ENCODE measurements at places on chromosomes 12 and 14.

DNA sequence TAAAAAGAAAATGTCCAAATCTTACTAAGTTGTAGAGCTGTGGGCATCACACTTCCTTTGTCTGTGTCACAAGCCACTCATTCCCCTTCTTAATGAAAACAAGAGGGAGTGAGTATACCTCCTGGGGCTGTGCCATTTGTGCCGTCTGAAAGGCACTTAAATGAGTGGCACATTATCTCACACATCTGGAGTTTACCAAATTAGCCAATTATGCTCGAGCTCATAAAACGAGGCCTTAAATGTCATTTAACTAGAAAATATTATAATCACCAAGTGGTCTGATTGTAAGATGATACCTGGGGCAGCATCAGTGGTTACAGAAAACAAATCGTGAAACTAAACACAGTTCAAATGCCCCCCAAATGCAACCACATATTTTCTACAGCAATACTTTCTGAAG is 146.1 kb downstream of the PAX9 start:
- DNase-seq: no peak

GRCh38 chr12:59874781-59875180 is 279.0 kb downstream of the SLC16A7 start:
- no peak for DNase-seq

- DNase-seq: no peak
Observed at GRCh38 chr12:62301080-62301798, 41.0 kb downstream of the USP15 start.

GRCh38 chr12:116319898-116320621 is 42.6 kb upstream of the MED13L start:
- DNase-seq: peak; percentile 6

DNA sequence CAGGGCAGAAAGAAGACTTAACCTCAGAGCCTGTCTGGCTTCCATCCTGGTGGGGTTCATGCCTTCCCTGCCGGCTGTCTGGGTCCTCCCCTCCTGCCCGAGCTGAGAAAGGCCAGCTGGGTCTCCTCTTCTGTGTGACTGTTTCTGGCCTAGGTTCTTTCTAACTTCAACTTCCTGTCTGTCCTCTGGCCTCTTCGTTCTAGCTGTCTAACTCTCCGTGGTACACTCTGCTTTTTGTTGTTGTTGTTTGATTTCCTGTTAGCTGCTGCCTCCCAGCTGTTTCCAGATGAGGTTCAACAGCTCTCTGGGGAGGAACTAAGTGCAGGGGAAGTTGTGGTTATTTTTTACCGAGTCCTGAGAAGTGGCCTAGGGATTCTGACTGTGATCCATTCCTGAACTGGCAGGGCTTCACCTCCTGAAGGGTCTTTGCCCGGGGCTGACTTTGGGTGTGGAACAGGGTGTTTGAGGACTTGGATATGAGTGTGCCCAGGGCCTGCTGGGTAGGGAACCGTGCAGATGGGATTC is 3.2 kb downstream of the MLXIP start:
- DNase-seq: no peak

DNA sequence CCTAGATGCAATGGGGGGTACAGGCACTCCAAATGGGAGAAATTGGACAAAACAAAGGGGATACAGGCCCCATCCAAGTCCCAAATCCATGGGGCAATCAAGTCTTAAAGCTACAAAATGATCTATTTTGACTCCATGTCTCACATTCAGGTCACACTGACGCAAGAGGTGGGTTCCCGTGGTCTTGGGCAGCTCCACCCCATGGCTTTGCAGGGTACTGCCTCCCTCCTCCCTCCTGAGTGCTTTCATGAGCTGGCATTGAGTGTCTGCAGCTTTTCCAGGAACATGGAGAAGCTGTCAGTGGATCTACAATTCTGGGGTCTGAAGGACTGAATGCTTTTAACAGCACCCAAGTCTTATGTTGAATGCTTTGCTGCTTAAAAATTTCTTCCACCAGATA is 274.5 kb upstream of the LRIG3 start:
- DNase-seq: no peak

- no peak for DNase-seq
Observed at GRCh38 chr12:22481547-22482104, 62.7 kb downstream of the C2CD5 start.

- DNase-seq: no peak
Observed at GRCh38 chr14:81193924-81194633, 26.7 kb downstream of the GTF2A1 start.

GRCh38 chr12:57069523-57069922 is 9.1 kb downstream of the NEMP1 start:
- no peak for DNase-seq

- peak; percentile 80 for DNase-seq
Observed at GRCh38 chr12:57087691-57088353, 1.1 kb upstream of the NAB2 start.

GRCh38 chr14:97802430-97803373 is 1005.5 kb downstream of the VRK1 start:
- DNase-seq: no peak

DNA sequence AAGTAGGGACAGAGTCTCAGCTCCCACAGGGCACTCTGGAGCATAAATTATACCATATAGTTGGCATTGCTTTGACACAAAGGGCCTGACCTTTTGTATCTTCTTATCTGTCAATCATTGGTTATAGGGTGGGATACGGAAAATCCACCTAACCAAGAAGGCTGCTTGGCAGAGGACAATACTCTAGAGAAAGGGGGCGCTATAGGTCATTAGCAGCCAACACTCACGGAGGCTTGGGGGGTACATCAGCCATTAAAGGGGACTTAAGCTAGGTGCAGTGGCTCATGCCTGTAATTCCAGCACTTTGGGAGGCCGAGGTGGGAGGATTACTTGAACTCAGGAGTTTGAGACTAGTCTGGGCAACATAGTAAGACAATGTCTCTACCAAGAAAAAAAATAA is 22.9 kb downstream of the SPTSSA start:
- no peak for DNase-seq

DNA sequence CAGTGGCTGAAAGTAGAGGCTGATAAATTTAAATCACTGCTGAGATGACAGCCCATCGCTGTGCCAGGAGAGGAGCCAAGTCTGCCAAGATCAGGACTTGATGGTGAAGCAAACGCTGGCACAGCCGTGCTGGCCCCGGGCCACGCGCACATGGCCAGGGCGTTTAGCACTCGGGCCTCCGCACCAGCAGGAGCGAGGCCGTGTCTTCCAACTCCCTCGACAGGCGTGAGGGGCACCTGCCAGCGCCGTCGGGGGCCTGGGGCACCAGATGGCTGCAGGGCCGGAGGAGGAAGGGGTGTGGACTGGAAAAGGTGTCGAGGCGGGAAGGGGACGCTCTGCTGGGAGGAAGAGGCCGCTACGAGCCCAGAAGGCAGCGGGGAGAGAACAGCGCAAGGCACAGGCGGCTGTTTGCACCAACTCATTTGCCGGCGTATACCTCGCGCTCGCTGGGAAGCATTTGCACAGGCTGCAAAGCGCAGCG is 29.5 kb downstream of the RIMBP2 start:
- no peak for DNase-seq

GRCh38 chr14:85319998-85320630 is 209.8 kb upstream of the FLRT2 start:
- DNase-seq: no peak

DNA sequence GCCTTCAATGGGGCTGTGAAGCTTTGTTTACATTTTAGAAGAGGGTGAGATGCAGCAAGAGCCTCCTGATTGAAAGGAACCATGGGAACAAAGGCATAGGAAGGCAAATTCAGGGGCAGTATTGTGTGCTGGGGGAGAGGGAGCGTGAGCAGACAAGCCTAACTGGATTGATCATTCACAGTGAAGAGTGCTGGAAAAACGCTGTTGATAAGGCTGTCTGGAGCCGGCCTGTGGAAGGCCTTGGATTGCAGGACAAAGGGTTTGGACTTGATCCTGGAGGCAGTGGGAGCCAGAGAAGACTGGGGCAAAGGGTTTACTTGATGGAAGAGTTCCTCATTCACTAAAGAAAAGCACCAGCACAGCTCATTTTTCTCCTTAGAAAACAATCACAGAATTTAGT is 160.5 kb downstream of the PAH start:
- DNase-seq: no peak

GRCh38 chr12:104671409-104672095 is 214.8 kb downstream of the CHST11 start:
- DNase-seq: peak; percentile 38

- no peak for DNase-seq
Observed at GRCh38 chr14:50018201-50018932, 98.0 kb downstream of the VCPKMT start.

GRCh38 chr14:21414137-21414631 is 30.4 kb upstream of the SUPT16H start:
- no peak for DNase-seq

DNA sequence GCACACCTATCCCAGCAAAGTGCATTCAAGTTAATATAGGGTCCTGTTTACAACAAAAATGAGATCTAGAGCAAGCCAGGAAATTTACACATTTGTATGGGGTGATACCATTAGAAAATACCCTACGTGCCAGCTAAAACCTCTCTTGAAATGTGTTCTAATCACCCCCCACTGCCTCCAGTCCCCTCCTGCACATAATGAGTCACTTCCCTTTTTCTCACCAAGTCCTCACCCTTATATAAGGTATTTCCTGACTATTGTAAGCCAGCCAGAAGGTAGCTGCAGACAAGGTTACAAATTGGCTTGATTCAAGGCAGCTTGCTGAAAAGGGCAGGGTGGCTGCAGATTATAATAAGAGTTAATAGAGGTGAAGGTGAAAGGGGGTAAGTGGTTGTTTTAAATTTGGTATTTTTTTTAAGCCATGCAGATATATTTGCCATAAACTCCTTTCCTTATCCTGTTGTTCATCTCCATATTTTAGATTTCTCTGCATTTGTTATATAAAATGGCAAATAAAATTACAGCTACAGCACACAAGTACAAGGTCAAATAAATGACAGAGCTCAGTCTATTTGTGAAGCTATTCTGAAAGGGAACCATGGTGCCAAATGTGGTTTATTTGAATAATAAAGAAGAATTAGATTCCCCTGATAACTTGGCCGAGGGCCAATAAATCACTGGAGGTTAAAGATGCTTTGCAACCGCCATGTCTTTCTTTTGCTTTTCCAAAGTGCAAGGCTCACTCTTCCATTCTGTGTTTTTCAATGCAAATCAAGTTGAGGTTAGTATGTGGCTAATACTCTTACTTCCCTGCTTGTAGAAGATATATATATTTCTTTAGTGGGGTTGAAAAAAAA is 385.9 kb downstream of the EGLN3 start:
- DNase-seq: no peak

GRCh38 chr14:91284146-91284790 is 39.8 kb upstream of the GPR68 start:
- DNase-seq: no peak

- DNase-seq: no peak
Observed at GRCh38 chr12:52060498-52061177, 9.1 kb upstream of the ATG101 start.

DNA sequence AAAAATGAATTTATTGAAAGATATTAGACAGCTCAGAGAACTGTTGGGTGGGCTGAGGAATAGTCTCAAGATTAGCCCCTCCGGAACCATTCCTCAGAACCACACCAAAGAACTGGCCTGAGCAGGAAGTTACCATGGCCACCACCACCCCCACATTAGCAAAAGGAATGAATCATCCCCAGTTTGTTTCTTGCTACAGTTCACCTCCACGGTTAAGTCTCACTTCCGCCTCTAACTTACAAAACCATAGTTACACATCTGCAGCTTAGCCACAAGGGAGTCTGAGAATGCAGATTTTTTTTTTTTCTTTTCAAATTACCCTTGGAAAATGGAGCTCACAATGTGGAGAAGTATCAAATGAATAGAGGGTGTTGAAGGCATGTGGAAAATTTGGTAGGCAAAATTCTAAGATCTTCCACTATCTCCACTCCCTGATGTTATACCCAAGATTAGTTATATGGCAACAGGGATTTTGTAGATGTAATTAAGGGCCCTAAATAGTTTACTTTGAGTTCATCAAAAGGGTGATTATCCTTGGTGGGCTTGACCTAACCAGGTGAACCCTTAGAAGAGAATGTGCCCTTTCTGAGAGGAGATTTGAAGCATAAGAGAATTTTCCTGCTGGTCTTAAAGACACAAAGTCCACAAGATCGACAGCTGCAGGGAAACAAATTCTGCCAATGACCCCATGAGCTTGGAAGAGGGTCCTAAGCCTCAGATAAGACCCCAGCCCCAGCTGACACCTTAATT is 129.8 kb upstream of the KRR1 start:
- no peak for DNase-seq

DNA sequence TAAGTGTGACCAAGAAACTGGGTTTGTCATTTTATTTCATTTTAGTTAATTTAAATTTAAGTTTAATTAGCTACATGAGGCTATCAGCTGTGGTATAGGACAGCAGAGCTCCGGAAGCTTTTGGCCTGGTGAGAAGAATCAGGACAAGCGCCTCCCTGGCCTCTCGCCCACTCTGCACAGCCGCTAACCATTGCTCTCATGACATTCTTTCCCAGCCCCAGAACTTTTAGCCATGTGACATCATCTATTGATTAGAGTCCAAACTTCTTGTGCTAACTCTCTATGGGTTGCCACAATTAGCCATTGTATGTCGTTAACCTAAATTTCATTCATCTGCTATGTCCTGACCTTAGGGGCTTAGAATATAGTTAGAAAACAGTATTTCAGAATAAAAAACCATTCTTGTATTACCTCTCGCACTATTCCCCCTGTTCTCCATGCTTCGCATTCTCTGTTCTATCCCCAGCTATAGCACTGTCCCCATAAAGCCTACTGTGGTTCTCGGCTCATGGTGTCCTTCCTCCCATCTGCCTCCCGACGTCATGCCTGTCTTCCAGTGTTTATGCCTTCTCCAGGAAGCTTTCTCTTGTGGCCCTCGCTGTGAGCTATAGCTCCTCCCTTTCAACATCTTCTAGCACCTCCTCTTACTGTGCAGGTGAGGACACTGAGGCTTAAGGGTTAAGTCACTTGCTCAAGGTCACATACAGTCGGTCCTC is 23.5 kb downstream of the SSH1 start:
- no peak for DNase-seq

GRCh38 chr12:4819654-4820053 is 90.1 kb upstream of the KCNA1 start:
- no peak for DNase-seq

DNA sequence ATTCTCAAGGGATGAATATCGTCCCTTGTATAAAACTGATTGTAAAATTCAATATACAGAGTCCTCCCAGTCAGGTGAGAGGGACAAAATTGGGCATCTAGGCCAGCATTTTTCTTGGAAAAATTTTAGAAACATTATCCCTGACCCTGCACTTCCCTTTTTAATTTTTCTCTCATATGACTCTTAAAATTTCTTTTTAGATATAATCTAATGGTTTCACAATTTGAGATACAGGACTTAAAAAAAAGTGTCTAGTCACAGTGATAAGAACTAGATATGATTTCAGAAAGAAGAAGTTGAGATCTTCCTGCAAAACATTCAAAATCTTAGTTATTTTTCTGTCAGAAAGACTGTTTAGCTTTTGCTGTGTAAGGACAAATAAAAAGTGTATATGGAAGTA is 270.8 kb upstream of the PPFIA2 start:
- no peak for DNase-seq

Measured in activated CD8-positive, alpha-beta memory T cell treated with anti-CD3 and anti-CD28 coated beads for 48 hours (primary cell).